ENCODE measurements at places on chromosomes 7 and 10.
A peak's percentile ranks its signal among the peaks of the same experiment; 100 is the strongest.

DNA sequence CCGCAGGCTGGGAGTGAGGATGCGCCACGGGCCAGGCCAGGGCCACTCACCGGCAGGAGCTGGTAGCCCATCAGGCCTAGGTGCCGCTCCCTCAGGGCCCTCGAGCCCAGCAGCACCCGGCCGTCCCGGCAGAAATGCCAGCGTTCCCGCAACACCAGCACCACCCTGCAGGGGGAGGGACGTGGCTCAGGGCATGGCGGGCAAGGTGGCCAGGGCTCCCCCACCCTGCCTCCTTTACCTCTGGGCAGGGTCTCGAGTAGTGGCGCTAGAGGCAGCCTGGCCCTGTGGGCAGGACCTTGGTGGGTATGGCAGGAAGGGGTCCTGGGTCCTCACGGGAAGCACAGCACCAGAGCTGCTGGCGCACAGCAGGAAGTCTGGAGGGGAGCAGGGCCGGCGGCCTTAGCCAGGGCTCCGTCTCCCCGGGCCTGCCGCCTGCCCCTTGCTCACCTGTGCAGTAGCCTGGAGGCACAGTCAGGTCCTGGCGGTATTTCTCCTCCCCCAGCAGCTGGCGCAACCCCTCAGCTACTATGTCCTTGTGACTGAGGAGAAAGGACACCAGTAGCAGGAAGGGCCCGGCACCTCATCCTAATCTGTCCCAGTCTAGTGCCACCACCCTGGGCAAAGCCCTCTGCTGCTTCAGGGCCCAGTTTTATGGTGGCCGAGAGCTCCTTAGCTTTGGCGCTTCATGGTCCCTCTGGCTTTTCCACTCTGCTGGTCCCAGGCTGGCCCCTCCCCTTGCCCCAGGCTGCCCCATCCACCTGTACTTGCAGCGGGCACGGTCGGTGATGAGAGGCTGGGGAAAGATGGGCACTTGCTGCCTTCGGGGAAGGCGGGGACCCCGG, 3.5 kb downstream of the FASTK start:
- DNase-seq = no peak

DNA sequence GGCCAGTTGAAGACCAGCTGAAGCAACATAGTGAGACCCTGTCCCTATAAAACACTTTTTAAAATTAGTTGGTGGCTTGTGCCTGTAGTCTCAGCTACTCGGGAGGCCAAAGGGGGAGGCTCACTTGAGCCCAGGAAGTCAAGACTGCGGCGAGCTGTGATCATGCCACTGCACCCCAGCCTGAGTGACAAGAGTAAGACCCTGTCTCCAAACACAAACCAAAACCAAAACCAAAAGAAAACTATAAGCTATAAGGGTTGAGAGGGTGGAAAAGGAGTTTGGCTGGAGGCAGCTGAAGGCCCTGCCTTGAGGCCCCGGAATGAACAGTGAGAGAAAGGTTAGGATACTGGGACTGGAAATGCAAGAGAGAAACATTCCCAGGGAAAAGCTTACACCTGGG, 10.9 kb upstream of the EXOC6 start:
- DNase-seq = no peak

GRCh38 chr7:16915405-16915804, 33.6 kb upstream of the AGR3 start:
- DNase-seq = no peak

- no peak for DNase-seq
Measured at GRCh38 chr7:53740971-53741370, 705.5 kb downstream of the POM121L12 start.

GRCh38 chr7:111439977-111440376, 122.3 kb downstream of the IMMP2L start:
- no peak for DNase-seq

DNA sequence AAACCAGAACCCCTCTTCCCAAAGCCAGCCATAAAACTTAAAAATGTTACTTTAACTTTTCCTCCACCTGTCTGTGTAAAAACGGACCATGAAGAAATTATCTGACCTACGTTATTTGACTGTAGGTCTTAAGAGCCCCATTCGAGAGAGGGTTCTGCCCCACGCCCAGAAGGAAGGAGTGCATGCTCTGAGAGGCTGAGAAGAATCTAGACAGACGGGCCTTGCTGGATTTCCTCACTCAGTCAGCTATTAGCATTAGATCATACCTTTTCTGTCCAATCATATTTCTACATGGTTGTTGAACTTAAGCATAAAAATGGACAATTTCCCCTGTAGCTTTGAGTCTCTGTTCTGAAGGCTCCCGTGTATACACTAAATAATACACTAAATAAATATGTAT, 38.1 kb upstream of the WDR11 start:
- no peak for DNase-seq

GRCh38 chr7:2523941-2524807, 4.6 kb downstream of the LFNG start:
- no peak for DNase-seq

DNA sequence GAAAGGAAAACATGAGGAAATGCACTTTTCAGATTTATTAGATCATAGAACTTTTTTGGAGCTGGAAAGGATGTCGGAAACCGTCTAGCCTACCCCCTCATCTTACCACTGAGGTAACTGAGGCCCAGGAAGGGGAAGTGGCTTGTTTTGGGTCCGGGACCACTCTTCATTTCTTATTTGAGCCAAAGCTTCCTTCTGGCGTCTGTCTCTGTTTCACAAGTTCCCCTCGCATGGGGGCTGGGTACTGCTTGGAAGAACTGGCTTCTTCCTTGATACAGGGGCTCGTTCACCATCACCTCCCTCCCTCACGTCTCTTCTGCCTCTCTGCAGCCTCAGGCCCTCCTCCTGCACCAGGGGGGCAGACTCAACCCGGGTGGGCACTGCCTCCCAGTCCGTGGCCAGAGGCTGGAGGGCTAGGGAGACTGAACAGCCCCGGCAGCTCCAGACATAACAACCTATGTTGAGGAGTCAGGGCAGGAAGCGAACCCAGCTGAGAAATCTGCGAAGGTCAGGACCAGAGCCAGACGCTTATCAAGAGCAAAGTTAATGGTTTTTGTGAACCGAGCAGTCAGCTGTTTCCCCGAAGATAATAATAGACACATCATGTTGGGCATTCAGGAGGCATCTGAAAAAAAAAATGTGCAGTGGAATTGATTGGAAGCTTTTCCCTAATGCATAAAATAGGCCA, 12.9 kb downstream of the HTRA1 start:
- no peak for DNase-seq

GRCh38 chr7:87574630-87575029, 26.1 kb downstream of the ABCB1 start:
- DNase-seq = no peak

DNA sequence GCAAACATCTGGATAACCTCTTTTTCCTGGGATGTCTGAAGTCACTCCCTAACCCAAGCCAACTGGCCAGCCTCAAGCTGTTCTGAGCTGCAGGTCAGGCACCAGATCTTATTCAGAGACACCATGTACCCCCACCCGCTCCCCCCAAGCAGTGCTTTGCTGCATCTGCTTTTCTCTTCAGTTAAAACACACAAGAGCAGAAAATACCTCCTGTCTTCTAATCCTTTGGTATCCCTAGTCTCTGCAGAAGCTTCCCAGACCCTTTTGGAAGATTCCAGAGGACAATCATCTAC, 3.0 kb downstream of the ZNF488 start:
- DNase-seq = no peak

GRCh38 chr10:45439873-45440272, 65.9 kb downstream of the ALOX5 start:
- DNase-seq = no peak

GRCh38 chr7:132783824-132784223, 207.6 kb upstream of the PLXNA4 start:
- DNase-seq = no peak

DNA sequence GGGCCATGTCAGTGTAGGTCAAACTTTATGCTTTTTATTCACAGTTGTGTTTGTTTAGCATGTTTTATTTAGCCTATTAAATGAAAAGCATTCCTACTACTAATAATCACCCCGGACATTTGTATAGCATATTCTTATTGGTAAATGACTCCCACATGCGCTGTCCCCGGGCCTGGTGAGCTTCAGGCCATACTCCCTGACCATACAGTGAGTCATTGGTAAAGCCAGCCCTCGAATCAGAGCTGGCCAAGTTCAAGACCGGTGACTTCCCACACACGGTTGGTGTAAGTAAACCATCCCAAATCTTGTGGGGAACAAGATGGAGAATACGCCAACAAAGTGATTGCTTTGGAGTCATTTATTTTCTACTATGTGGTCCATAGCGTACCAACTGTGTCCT, 238.7 kb upstream of the TCF7L2 start:
- DNase-seq = no peak

DNA sequence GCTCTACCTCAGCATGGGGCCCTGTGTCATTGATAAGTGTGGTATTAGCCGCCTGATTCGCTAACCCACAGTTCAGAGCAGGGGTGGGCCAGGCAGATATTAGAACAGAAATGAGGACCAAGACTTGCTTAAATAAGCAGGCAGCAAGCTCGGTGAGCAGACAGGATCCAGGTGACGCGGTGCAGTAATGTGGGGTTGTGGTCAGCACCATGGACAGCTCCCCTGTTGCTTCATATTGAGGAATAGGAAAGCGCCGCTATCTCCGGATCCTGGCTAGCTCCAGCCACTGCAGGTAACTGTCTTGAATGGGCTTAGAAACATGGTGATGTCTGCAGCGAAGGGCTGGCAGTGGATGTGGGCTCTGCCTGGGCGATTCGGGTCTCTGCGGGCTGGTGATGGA, 51.3 kb upstream of the GPR26 start:
- peak; percentile 13 for DNase-seq

DNA sequence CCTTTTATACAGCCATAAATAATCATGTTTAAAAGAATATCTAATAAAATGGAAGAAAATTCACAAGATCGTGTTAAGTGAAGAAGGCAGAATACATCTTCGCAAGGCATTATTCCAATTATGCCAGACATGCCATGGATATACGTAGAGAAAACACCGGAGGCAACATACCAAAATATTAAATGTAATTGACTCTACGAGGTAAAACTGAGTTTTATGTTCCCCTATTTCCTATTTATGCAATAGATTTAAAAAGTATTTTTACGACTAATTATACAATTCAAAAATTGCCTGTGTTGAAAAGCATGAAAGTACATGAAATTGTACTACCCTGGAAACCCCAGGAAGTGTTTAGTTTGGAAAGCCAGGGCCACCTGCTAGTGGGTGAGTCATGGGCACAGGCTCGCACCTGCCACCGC, 936 bp upstream of the REPIN1 start:
- no peak for DNase-seq

DNA sequence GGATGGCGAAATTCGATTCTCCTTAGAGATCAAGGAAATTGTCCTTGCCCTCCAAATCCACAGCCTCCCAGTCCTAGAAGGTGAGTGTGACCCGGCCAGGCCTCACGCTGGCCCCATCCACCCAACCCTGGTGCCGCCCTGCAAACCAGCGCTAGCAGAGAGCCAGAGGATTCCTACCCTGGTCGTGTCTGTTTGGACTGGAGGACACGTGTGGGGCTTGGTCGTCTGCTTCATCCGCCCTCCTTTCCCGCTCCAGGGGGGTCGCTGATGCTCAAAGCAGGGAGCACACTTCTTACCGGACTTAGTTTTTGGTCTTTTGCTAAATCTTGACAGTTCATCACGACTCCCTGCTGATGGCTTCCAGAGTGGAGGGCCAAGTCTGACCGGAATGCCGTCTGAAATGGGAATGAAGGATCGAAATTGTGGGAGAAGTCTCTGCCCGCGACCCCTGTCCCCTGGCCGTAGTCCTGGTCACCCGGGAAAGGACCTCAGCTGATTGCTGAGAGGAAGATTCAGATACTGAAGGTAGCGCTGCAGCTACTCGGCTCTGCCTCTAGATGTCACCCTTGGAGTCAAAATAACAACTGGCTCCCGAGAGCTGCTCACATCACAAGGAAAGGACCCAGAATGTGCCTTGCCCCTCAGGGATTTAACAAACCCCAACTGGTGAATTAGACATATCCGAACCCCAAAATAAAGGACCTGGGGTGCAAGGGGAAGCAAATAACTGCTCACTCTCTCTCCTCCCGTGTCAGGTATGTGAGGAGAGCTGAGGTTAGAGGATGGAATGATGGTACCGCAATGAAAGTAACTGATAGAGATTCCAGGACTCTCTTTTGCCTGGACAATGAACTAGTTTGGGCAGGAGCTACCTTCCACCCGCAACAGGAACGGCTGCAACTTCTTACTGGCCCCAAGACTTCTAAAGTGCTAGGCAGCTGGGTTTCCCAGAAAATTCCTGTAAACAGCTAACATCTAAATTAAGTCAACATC, 23.5 kb upstream of the ORC5 start:
- no peak for DNase-seq

GRCh38 chr7:2726316-2727018, 38.5 kb downstream of the AMZ1 start:
- DNase-seq = no peak

GRCh38 chr10:606762-607544, 82.5 kb downstream of the DIP2C start:
- no peak for DNase-seq
